ENCODE measurements at places on chromosomes 7 and 10.

DNA sequence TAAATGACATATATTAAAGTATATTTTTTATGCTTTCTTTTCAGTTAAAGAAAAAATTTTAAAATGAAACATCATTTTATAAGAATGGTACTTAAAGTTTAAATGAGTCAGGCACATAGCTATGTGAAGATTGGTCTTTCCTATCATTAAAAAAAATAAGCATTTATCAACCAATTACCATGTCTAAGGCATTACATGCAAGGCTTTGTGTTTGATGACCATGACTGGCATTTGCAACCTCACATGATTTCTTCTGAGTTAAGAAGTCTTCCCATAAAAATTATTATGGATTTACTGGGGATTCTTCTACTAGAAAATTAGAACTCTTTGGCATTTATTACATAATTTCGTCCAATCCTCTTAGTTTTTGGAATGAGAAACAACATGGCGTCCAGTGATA is 776.1 kb downstream of the MAGI2 start:
- DNase-seq, result no peak

- no peak for DNase-seq
These were observed 27.9 kb downstream of the GNG11 start for GRCh38 chr7:93949423-93949822.

GRCh38 chr7:77409739-77410547 is 6.2 kb downstream of the GSAP start:
- DNase-seq, result no peak

- no peak for DNase-seq
These were observed 63.2 kb upstream of the TMEM168 start for GRCh38 chr7:112853422-112853821.

GRCh38 chr10:15464381-15464780 is 93.3 kb upstream of the FAM171A1 start:
- DNase-seq, result no peak

DNA sequence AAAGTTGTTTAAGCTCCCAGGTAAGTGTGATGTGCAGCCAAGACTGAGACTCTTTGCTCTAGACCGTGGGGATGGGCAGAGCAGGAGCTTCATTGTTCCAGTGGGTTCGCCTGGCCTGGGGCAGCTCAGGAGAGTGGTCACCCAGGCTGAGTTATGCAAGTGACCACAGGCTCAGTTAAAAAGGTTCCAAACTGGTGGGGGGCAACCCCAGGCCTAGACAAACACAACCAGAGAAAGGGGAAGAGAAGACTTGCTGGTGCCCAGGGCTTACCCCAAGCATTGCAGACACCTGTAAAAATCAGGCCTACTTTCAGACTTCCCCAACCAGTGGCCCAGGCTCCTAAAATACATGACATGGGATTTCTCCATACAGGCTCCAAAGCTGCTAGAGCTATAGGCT is 21.6 kb downstream of the CREB3L2 start:
- DNase-seq, result no peak

GRCh38 chr7:84790882-84791281 is 396.0 kb downstream of the SEMA3D start:
- no peak for DNase-seq

GRCh38 chr7:50662041-50662694 is 97.0 kb upstream of the DDC start:
- DNase-seq, result no peak

- no peak for DNase-seq
These were observed 267.1 kb downstream of the PRPF18 start for GRCh38 chr10:13853854-13854253.
